Brain microvascular endothelial cell (primary cell): ENCODE measurements at places on chromosomes 2 and 18.

DNA sequence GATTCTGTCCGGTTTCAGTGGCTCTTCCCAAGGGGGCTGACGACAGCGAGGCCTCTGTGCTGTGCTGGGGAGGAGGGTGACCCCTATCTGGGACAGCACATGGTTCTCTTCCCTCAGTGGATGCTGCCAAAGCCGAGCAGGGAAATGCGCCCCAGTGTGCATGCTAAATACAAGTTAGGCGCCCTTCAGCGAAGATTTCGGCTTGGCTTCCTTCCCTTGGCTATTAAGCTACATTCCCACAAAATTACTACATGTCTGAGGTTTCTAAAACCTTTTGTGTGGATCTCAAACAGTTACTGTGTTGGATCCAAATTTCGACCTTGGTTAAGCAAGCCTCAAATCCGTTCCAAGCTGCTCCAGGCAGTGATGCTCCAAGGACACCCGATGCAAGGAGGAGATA lies 440.3 kb downstream of the NRXN1 start:
- no peak for DNase-seq

DNA sequence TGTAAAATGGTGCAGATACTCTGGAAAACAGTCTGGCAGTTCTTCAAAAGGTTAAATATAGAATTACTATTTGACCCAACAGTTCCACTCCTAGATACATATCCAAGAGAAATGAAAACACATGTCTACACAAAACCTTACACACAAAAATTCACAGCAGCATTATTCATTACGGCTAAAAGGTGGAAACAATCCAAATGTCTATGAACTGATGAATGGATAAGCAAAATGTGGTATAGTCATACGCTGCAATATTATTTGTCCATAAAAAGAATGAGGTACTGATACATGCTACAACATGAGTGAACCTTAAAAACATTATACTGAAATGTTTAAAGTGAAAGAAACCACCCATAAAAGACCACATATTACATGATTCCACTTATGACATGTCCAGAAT lies 4.0 kb downstream of the CYP27C1 start:
- no peak for DNase-seq

- DNase-seq: peak; percentile 64
Measured at GRCh38 chr2:13558368-13558767, 841.6 kb downstream of the TRIB2 start.

DNA sequence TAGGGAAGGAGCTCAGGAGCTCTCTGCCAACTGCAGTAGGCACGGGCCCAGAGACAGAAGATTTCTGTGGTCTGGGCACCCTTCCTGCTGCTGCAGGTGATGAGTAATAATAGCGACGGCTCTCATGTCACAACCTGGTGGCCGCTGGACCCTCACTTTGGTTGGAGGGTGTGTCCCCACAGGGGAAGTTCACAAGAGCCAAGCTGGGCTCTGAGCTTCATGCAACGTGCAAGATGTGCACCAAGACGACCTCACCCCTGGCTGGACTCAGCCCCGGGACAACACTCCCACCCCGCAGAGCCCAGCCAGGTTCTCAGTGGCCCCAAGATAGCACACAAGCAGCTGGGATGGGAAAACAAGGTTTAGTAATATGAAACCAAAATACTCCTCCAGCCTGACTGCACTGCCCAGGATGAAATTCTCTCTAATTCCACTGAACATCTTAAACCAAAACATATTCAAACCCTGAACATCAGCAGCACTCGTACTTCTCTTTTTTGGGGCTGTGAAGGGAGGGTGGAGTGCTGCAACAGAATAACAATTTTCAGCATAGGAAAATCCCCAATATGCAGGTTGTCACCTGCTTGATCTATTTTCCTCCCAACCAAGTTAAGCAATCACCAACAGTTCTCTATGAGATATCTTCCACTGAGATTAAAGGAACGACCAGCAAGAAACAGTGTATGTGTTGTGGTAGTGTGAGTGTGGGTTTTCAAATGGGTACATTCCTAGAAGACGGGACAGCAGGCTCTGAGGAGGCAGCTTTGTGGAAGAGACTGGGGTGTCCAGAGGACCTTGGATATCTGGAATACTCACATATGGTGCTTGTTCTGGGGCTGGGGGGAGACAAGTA lies 26.5 kb downstream of the BCL2 start:
- DNase-seq: no peak

DNA sequence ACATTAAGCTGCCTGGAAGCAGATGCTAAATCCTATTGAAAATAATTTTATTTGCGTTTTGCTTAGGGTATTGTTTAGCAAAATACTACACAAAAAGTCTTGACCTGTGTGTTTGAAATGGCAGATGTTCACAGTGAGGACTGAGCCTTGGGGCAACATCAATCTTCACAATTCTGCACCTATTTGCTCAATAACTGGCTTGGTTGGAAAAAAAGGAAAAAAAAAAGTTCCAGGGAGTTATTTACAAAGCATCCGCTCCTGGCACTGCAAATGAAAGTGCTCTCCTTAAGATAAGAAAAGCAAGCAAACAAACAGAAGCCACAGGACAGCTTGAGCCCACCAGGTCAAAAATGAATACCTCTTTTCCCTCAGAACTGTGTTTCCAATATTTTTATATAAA lies 77.7 kb downstream of the MAP2 start:
- DNase-seq: no peak

- DNase-seq: no peak
Measured at GRCh38 chr2:27915874-27916273, 25.3 kb downstream of the BABAM2 start.

DNA sequence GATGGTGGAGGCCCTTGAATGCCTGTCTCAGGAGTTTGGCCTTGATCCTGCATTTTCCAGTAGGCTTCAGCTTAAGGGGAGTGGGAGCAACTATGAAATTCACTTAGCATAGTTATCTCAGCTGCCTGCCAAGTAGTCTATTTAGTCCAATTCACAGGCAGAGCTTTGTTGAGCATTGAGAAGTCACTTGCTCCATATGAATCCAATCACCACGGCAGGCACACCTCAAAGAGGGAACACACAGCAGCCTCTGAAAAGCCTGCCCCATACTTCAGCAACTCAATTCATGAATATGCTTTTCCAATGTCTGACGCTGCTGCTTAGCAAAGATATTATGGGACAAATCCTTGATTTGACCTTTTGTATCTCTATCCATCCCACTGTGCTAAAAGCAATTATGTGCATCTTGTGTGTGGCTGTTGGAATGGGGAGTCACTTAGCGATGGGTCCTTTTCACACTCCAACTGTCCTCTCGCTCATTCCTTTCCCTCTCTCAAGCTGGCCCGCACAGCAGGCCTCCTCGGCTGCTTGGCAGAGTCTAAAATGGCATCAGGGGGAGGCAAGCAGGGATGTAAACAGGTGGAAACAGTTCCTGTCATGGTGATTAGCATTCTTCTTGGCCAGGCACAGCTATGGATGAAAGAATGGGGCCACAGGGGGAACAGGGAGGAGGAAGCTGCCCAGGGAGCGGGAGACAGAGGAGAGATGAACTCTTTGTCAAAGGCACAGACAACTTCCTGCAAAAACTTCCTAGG lies 56.0 kb upstream of the LRPPRC start:
- no peak for DNase-seq
